Activated naive CD4-positive, alpha-beta T cell treated with anti-CD3 and anti-CD28 coated beads for 36 hours (primary cell): ENCODE measurements at places on chromosomes 2 and 18. TPM values are rescaled to one million over a fixed set of nuclear protein-coding genes. Genes with fewer than 3 reads are reported as not detected.

The MAP2 gene
- total RNA-seq = 0.67 TPM

- H3K4me3 ChIP-seq = no peak overlapping the region
- H3K4me1 ChIP-seq = peaks cover 61% of the 10 kb centered on the region
- peaks cover 2% of the 10 kb centered on the region for H3K36me3 ChIP-seq
- no peaks in the 10 kb centered on the region for H3K27me3 ChIP-seq
Observed at GRCh38 chr2:84885111-84885510, 4.2 kb upstream of the TRABD2A start.

The STARD6 gene
- total RNA-seq = not detected

GRCh38 chr2:149167001-149167780, 128.7 kb downstream of the LYPD6B start:
- H3K27ac ChIP-seq = no peak overlapping the region
- peaks cover 31% of the 10 kb centered on the region for H3K27me3 ChIP-seq
- no peaks in the 10 kb centered on the region for H3K36me3 ChIP-seq

The MSGN1 gene
- not detected for total RNA-seq

DNA sequence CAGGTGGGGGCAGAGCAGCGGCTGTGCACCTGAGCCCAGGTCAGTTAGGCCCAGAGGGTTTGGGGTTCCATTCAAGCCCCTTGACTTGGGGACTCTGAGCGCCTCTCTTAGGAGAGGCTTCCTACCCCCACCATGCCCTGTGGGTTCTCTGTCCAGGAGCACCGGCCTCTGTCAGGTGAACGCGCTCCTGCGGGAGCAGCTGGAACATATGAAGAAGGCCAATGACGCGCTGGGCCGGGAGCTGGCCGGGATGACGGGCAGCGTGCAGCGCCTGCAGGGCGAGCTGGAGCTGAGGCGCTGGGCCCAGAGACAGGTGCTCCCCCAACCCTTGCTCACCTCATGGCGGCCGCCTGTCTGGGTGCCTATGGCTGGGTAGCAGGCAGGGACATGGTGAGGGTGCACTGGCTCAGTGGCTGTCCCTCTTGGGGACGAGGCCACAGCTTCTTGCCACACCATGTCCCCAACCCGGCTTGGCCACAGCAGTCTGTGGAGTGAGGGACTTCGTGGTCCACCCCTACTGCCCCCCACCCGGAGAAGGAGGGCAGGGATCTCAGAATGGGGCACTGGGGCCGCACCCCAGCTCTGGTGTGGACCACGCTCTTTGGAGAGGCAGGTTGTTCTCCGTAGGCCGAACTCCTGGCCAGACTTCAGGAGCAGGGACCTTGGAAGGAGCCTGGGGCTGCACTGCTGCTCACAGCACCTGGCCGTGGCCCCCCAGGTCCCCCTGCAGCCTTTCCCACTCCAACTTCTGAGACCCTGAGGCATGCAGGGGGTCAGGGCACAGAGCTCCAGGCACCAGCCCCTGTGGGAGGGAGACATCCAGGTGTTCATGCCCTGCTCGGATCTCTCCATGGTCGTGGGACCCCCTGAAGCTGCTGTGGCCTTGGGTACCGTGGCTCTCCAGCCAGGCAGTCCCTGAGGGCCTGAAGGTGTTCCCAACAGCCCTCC, 19.7 kb downstream of the CROCC2 start:
- DNase-seq = peak; percentile 2
- H3K4me1 ChIP-seq = no peaks in the 10 kb centered on the region
- no peak overlapping the region for H3K27ac ChIP-seq
- peaks cover 3% of the 10 kb centered on the region for H3K27me3 ChIP-seq
- H3K36me3 ChIP-seq = no peaks in the 10 kb centered on the region
- H3K4me3 ChIP-seq = no peak overlapping the region
